ENCODE measurements at places on chromosomes 1 and 21. TPM values are rescaled to one million over a fixed set of nuclear protein-coding genes. Genes with fewer than 3 reads are reported as not detected.
A peak's percentile ranks its signal among the peaks of the same experiment; 100 is the strongest.

DNA sequence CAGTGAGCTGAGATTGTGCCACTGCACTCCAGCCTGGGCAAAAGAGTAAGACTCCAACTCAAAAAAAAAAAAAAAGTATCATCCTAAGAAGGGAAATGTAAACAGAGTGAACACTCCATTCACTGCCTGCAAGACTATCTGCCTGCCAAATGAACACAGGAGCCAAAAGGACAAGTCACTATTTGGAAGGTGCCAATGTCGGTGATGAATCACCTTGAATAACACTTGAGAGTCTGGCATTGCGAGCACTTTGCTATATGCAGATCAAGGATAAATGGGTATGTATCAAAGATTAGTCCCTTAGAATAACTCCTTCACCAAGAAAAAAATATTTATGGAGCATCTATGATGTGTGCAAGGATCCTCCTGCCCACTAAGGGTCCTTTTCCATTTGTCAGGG is 6.6 kb downstream of the UBR4 start:
- H3K27me3 ChIP-seq: no peaks in the 10 kb centered on the region
- peaks cover 4% of the 10 kb centered on the region for H3K4me1 ChIP-seq
- no peak for DNase-seq
- H3K27ac ChIP-seq: no peak overlapping the region
- no peak overlapping the region for H3K4me3 ChIP-seq
- peaks cover 20% of the 10 kb centered on the region for H3K36me3 ChIP-seq

DNA sequence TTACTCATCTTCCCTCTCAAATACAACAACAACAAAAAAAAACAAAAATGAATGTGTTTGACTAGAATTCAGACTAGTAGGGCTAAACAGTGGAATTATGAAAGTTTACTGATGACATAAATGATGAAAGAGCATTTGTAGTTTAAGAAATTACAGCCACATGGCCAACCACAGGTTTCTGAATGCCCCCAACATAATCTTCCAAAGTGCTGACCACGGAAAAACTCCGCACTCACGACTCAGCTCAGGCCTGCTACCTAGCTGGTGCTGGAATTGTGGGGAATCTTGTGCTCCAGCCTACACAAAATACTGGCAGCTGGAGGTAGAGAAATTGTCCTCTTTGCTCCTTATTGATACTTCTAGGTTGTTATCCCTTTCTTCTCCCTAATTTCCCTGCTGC is 23.6 kb upstream of the TBX15 start:
- DNase-seq: no peak
- no peak overlapping the region for H3K4me3 ChIP-seq
- peaks cover 18% of the 10 kb centered on the region for H3K4me1 ChIP-seq
- H3K27ac ChIP-seq: no peak overlapping the region
- no peaks in the 10 kb centered on the region for H3K36me3 ChIP-seq

DNA sequence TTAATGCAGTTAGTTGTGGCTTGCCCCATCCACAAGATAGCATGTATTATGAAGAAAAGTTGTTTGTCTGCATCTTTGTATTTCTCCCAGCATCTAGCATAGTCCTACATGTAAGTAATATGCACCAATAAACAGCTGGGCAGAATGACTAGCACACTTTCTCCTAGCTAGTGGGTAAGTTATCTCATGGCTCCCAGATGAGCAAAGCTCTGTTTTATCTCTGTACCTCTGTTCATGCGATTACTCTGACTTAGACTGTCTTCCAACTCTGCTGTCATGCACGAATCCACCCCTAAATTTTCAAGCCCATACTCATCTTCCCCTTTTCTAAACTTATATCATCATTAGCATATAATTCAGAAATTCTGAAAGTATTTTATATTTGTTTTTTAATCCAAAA is 37.5 kb upstream of the KCTD3 start:
- no peak for DNase-seq
- H3K27me3 ChIP-seq: no peaks in the 10 kb centered on the region
- H3K4me3 ChIP-seq: no peak overlapping the region
- H3K36me3 ChIP-seq: no peaks in the 10 kb centered on the region

GRCh38 chr1:116333171-116334014 is 39.7 kb upstream of the ATP1A1 start:
- H3K27ac ChIP-seq: no peak overlapping the region
- no peak overlapping the region for H3K4me3 ChIP-seq
- no peaks in the 10 kb centered on the region for H3K27me3 ChIP-seq
- no peaks in the 10 kb centered on the region for H3K36me3 ChIP-seq
- H3K4me1 ChIP-seq: no peaks in the 10 kb centered on the region

FAM177B gene
- total RNA-seq: 0.18 TPM

DNA sequence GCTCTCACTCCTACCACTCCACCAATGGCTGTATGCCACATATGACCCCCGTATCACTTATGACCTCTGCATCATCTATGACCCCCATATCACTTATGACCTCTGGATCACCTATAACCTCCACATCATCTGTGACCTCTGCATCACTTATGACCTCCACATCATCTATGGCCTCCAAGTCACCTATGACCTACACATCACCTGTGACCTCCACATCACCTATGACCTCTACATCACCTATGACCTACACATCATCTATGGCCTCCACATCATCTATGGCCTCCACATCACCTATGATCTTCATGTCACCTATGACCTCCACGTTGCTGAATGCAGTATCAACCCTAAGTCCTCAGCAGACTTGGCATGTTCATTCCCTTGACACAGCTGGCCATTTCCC is 271.2 kb downstream of the MATN1 start:
- H3K27me3 ChIP-seq: no peaks in the 10 kb centered on the region
- H3K4me3 ChIP-seq: no peak overlapping the region
- H3K27ac ChIP-seq: no peak overlapping the region
- H3K4me1 ChIP-seq: no peaks in the 10 kb centered on the region
- DNase-seq: no peak

- peaks cover 10% of the 10 kb centered on the region for H3K27me3 ChIP-seq
- H3K4me1 ChIP-seq: no peaks in the 10 kb centered on the region
- H3K27ac ChIP-seq: no peak overlapping the region
- no peaks in the 10 kb centered on the region for H3K36me3 ChIP-seq
- DNase-seq: no peak
These were observed 101.0 kb upstream of the CASZ1 start for GRCh38 chr1:10897321-10897980.

DNA sequence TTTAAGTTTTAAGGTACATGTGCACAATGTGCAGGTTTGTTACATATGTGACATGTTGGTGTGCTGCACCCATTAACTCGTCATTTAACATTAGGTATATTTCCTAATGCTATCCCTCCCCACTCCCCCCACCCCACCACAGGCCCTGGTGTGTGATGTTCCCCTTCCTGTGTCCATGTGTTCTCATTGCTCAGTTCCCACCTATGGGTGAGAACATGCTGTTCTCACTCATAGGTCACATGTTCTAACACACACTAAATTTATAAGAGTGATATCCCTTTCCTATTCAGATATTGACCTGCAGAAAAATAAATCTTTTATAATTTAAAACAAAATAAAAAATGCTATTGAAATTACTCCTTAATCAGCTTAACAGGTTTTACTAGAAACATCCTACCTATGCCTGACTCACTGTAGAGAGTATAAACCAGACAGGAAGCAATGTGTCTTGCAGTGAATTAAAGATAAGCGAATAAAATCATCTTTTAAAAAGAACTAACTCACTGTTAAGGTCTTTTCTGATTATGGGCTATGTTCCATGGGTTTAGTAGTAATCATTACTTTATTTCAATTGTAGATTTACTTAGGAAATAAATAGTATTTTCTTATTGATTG is 82.0 kb upstream of the DPH5 start:
- H3K4me3 ChIP-seq: no peak overlapping the region
- H3K4me1 ChIP-seq: no peaks in the 10 kb centered on the region
- no peak for DNase-seq
- H3K36me3 ChIP-seq: no peaks in the 10 kb centered on the region
- no peaks in the 10 kb centered on the region for H3K27me3 ChIP-seq
- no peak overlapping the region for H3K27ac ChIP-seq

DNA sequence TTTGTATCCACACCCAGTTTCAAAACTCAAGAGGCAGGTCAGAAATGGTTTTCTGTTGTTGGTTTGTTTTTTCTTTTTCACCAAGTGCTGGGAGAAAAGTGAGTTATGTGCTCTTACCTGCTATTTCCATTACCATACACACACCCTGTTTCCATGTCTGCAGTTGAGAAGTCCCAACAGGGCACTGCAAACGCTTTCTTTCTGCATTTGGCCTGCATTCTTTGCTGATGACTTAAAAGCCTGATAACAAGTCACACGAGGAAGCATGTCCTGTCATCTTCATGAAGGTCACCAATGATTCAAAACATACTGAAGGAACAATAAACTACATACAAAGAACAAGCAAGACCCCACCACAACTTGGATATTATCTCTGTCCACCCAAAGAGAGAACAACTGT is 24.8 kb upstream of the KCNE1 start:
- H3K4me1 ChIP-seq: peaks cover 2% of the 10 kb centered on the region
- no peaks in the 10 kb centered on the region for H3K27me3 ChIP-seq
- DNase-seq: no peak
- no peak overlapping the region for H3K4me3 ChIP-seq
- no peaks in the 10 kb centered on the region for H3K36me3 ChIP-seq
- H3K27ac ChIP-seq: no peak overlapping the region

- peaks cover 2% of the 10 kb centered on the region for H3K4me1 ChIP-seq
- H3K27ac ChIP-seq: no peak overlapping the region
- H3K4me3 ChIP-seq: no peak overlapping the region
- H3K27me3 ChIP-seq: no peaks in the 10 kb centered on the region
These were observed 15.4 kb upstream of the GPR37L1 start for GRCh38 chr1:202107321-202107761.

GRCh38 chr1:13478692-13479091 is 35.1 kb downstream of the LRRC38 start:
- H3K36me3 ChIP-seq: no peaks in the 10 kb centered on the region
- peaks cover 12% of the 10 kb centered on the region for H3K4me1 ChIP-seq
- H3K27ac ChIP-seq: no peak overlapping the region
- no peak overlapping the region for H3K4me3 ChIP-seq

CLIC6 gene
- total RNA-seq: 0.04 TPM

- H3K27me3 ChIP-seq: no peaks in the 10 kb centered on the region
- no peak overlapping the region for H3K27ac ChIP-seq
- peak; percentile 38 for DNase-seq
- H3K4me3 ChIP-seq: no peak overlapping the region
- H3K36me3 ChIP-seq: no peaks in the 10 kb centered on the region
- peaks cover 12% of the 10 kb centered on the region for H3K4me1 ChIP-seq
These were observed 197.7 kb downstream of the NRIP1 start for GRCh38 chr21:14866859-14867765.

GABRD gene
- 0.35 TPM for total RNA-seq

GRCh38 chr1:193404236-193404635 is 217.8 kb upstream of the B3GALT2 start:
- no peaks in the 10 kb centered on the region for H3K36me3 ChIP-seq
- H3K27ac ChIP-seq: no peak overlapping the region
- no peak for DNase-seq

- DNase-seq: no peak
- peaks cover 10% of the 10 kb centered on the region for H3K4me1 ChIP-seq
- H3K36me3 ChIP-seq: no peaks in the 10 kb centered on the region
- no peak overlapping the region for H3K4me3 ChIP-seq
These were observed 104.9 kb upstream of the SLC2A1 start for GRCh38 chr1:43063394-43064219.

GRCh38 chr1:186152227-186152619 is 222.8 kb downstream of the TPR start:
- H3K4me1 ChIP-seq: no peaks in the 10 kb centered on the region
- no peak overlapping the region for H3K4me3 ChIP-seq
- no peaks in the 10 kb centered on the region for H3K27me3 ChIP-seq

DNA sequence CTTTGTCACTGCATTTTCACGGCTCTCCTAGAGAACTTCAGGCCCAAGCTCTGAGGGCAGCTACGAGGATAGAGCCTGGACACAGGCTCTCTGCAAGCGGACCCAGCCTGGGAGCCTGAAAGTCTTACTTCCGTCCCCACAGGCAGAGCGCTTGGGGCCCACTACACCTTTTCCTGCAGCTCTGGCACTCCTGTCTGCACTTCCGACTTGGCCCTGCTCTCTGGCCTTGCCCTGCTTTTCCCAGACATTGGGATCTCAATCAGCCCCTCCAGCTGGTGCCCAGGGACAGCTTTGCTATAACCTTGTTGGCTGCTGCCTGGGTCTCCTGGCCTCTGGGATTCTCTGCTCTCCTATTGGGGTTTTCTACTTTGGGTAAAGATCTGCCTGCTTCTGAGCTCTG is 27.6 kb downstream of the WNT4 start:
- H3K36me3 ChIP-seq: peaks cover 61% of the 10 kb centered on the region
- H3K4me1 ChIP-seq: peaks cover 26% of the 10 kb centered on the region
- no peak overlapping the region for H3K27ac ChIP-seq
- no peak overlapping the region for H3K4me3 ChIP-seq

- no peaks in the 10 kb centered on the region for H3K27me3 ChIP-seq
- H3K4me3 ChIP-seq: no peak overlapping the region
- H3K36me3 ChIP-seq: no peaks in the 10 kb centered on the region
- H3K27ac ChIP-seq: no peak overlapping the region
These were observed 415.5 kb downstream of the NUF2 start for GRCh38 chr1:163737261-163737660.

All from muscle of leg (tissue), 16 donors.